AG20443 (cell line): ENCODE measurements at places on chromosomes 2 and 18.

- no peak for DNase-seq
Measured at GRCh38 chr2:28273751-28274150, 118.9 kb upstream of the FOSL2 start.

- DNase-seq: no peak
Measured at GRCh38 chr18:56391931-56392590, 246.3 kb downstream of the TXNL1 start.

DNA sequence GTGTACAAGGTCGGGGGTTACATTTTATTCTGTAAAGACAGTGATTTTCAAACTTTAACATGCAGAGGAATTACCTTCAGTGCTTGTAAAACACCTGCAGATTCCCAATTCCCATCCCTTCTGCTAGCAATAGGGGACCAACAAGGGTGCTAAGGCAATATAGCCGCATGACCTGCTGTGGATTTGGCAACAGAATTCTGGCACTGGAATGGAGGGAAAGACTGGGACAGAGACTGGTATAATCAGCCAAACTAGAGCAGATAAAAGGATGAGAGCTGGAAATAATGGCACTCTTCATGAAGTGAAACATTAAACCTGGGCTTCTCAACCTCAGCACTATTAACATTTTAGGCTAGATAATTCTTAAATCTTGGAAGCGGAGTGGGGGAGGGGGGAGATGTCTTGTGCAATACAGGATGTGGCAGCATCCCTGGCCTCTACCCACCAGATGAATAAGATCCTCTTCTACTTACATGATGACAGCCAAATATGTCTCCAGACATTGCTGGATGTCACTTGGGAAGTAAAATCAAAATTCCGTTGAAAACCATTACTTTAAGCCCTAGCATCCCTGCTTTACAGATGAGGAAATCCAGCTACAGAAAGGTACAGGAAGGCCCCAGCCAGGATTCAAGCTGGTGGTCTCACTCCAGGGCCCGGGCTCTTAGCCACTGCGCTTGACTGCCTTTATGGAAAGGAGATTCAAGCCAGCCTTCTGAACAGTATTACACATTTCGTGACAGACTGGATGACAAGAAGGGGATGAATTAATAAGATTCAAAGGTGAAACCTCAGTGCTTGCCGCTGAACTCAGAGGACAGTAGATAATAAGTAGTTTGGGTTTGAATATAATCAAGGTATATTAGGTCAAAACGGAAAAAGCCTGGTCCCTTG lies 1.7 kb downstream of the EVA1A start:
- DNase-seq: no peak

DNA sequence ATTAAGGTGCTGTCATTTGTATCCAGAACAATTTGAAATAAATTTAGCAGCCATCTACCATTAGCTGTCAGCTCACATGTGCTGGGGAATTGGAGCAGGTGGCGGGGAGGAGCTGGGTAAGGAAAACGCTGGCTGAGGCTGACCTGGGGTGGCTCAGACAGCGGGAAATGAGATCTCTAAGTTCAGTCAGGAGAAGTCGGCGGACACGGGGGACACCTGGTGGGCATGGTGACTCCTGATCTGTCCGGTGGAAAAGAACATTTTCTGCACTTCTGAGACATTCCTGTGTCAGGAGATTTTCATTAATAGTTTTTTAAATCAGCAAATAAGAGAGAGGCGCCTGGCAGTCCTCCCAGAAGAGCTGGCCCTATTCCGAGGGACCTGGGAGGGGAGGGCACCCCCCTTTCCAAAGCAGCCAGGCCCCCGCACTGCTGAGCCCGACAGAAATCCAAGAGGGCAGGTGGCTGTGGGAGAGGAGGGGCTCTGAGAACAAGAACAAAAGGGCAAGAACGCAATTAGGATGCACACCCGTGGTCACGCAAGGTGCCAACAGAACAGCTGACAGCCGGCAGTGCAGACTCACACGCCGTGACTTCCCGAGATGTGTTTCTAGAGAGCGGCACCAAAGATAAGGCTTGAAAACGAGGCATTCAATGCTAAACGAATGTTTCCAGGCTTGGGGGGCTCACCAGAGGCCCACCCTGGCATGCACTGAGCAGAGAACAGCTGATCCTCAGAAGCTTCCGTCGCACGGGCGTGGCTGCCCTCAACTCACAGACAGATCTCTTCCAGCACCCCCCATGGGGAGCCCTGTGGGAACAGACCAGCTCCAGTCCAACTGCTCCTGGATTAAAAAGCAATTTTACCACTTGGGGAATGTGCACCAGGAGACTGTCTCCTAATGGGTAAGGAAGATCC lies 26.4 kb downstream of the SLC66A2 start:
- DNase-seq: no peak

DNA sequence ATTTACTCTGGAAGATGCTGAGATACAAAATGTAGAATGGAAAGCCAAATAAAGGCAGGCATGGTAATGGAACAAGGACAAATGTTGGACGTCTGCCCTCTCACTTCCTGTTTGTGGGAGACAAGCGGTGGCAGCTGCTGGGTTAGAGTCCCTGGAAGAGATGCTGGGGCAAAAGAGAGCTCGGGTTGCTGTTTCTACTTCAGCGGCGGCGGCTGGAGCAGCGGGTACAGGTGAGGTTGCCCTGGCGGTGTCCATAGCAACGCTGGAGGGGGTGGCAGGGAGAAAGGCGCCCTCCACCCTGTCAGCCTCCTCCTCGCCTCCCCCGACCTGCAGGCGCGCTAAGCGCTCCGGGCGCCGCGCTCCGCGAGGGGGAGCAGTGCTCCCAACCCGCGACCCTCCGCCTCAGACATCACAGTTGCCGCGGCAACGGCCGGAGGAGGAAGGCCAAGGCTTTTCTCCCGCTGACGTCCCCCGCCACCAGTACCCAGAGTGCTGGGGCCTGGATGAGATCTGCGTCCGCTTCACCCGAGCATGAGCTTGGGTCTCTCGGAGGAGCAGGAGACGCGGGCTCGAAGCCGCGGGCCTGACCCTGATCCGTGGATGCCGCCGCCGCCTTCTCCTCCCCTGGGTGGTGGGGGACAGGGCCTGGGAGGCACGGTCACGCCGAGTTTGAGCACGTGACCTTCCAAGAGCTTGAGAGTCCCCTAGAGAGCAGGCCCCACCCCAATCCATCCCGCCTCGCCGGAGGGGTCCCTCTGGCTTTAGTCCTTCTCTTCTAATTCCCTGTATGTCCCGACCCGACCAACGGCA lies 65.6 kb downstream of the NOL4 start:
- DNase-seq: peak; percentile 9

DNA sequence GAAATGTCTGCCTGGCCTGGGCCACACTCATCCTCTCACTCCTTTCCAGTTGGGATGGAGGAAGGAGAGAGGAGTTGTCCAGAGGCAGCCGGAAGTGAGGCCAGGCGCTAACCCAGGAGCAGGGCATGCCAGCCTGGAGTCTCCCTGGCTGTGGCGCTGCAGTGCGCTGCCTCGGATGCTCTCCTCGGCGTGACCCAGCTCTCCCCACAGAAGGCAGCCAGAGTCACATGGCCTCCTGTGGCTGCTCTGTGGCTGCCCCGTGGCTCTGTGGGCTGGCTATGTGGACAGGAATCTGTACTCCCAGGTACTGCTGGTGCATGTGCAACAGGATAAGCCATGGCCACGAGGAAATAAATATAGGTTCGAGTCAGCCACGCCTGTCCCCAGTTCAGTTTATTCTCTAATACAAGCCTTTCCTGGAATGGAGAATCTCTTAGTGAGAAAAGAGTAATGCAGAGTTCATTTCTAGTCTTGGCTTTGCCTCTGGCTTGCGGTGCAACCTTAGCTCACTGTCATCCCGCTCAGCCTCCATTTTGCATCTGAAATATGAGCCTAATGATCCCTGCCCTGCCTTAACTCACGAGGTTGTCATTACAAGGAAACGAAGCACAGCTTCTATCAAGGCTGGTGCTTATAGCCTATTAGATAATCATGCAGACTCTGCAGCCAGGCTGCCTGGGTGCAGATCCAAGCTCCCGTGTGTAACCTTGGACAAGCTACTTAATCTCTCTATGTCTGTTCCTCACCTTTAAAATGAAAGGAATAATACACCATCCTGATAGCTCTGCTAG lies 106.3 kb downstream of the ANTXR1 start:
- peak; percentile 22 for DNase-seq

GRCh38 chr2:16621316-16621715 lies 44.3 kb downstream of the CYRIA start:
- DNase-seq: no peak

DNA sequence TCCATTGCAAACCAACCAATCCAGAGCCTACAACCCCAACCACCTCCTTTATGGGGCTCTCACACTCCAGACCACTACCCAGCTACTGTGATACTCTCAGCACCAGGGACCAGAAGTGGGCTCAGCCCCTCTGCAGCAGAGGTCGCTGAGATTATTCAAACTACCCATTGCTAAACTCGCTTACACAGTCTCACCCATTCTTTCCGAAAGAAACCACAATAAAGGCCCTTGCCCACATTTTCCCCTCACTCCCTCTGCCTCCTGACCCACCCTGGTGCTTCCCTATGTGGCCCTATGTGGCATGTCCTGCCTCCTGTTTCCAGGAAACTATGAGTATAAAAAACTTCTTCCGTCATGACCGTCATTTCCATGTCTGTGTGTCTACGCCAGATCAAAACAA lies 10.7 kb downstream of the TEX51 start:
- no peak for DNase-seq

DNA sequence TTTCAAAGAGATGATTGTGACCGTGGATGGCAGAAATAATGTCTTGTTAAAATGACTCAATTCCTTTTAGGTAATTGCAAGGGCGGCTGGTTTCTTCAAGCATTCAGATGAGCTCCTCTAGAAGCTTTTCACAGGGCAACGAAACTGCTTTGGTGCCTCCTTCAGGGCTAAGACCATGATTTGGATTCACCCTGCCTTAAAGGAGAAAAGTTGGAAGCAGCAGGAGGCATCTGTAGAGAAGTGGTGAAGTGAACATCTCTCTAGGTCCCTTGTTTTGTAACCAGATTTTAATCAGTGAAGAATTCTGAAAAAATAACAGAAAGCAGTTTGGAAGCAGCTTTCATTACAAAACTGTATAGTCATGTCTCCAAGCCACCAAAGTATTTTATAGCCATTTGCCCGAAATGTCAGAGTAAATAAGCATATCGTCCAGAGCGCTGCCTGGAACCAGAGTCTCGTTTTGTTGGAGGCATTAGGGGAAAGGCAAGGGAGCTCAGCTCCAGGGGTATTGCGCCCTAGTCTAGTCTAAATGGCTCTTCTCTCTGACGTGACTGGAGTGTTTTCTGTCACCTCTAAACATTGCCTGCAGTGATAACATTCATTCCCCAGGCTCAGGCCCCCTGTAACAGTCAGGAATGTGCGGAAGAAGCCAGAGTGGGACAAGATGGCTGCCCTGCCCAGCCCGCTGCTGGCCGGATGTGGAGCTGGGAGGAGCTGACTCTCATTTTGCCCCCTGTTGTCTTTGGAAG lies 57.8 kb upstream of the ITGB6 start:
- no peak for DNase-seq

DNA sequence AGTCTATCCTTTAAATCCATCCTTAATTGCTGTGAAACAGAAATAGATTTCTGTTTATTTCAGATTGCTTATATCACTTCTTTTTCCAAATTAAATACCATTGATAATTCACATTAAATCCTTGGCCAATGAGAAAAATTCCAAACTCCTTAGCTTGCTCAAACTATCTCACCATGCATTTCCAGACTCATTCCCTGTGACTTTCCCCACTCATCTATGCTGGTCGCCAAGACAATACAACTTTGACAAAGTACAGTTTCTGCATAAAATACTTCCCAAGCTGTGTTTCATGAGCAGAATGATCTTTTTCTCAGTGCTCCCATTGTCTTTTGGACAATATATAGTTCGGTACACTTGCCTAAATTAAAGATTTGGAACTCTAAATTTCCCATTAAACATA lies 575.6 kb downstream of the CPS1 start:
- DNase-seq: no peak

GRCh38 chr2:237998530-237998929 lies 31.7 kb downstream of the UBE2F start:
- no peak for DNase-seq

DNA sequence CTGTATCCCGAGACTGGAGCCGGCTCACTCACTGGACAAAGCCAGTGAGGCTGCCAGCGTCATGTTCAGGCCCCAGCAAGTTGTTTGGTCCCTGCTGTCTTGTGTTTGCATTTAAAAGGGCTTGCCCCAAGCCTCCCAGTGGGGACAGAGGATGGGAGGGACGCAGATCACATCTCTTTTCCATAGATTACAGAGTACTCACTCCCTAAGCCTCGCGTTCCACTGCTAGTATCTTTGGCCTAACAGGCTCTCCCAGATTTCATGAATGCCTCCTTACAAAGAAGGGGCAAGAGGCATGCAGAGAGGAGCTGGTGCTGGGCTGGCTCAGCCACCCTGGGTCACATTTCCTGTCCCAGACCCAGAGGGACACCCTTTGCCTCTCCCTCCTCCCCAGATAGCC lies 59.1 kb downstream of the CMPK2 start:
- DNase-seq: no peak

GRCh38 chr2:118565786-118566540 lies 281.5 kb downstream of the EN1 start:
- DNase-seq: peak; percentile 21

DNA sequence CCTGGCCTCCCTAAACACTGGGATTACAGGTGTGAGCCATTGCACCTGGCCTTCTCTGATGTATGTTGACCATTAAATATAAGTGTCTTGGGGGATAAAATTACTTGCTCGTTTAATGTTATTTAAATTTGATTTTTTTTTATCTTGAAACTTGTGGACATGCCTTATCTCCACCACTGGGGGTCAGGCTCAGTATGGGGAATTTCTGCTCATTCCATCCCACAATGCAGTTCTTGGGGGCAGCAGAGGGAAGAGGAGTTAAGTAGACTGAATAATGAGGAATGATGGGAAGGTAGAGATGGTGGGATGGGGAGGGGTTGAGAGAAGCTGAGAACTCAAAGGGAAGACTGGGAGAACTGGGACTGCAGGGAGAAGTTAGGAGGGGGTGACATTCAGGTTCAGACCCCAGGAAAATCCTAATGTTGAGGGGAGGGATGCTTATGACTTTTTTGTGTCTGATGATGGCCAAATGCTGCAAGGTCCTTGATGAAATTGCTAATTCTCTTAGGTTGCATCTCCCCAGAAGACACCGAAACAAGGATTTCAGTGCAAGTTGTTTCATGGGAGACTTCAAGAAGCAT lies 174.2 kb downstream of the MIB1 start:
- DNase-seq: peak; percentile 61

DNA sequence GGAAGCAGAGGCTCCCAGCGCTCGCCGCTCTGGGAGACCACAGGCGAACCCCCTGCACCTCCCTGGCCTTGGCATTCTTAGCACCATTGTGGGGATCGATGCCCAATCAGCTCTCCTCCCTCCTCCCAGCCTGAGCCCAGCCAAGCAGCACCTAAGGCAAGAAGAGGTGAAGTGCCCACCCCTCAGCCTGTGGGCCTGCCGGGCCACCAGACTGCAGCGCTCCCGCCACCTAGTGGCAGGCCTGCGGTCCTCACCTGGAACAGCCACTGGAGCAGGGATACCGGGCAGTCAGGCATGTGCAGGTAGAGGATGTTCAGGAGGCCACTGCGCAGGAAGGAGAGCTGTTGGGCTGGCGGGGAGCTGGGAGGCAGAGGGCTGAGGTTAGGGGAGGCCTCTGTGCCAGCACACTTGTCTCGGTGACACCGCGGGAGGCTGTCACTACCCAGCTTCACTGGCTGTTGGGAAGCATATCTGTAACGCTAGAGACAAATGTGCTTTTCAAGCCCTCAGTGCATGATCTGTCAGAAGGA lies 35.2 kb downstream of the FAM178B start:
- peak; percentile 84 for DNase-seq

GRCh38 chr18:2627821-2628276 lies 27.7 kb upstream of the SMCHD1 start:
- DNase-seq: no peak
